Upper lobe of right lung (tissue), 1 donor: ENCODE measurements at places on chromosomes 3 and 15. TPM values are rescaled to one million over a fixed set of nuclear protein-coding genes. Genes with fewer than 3 reads are reported as not detected.
A peak's percentile ranks its signal among the peaks of the same experiment; 100 is the strongest.

Gene FAM3D
- 4.0 TPM for total RNA-seq

Gene CHRD
- total RNA-seq, result 5.3 TPM

Gene MEX3B
- total RNA-seq, result 1.9 TPM

Gene WDR93
- total RNA-seq, result not detected

Gene MUC13
- not detected for total RNA-seq

Gene MME
- 79.1 TPM for total RNA-seq

Gene ROPN1
- not detected for total RNA-seq

- no peak overlapping the region for H3K27ac ChIP-seq
- H3K27me3 ChIP-seq, result no peaks in the 10 kb centered on the region
- no peak overlapping the region for H3K4me3 ChIP-seq
- no peaks in the 10 kb centered on the region for H3K4me1 ChIP-seq
- no peaks in the 10 kb centered on the region for H3K36me3 ChIP-seq
Observed at GRCh38 chr3:188316723-188317070, 162.7 kb downstream of the LPP start.

DNA sequence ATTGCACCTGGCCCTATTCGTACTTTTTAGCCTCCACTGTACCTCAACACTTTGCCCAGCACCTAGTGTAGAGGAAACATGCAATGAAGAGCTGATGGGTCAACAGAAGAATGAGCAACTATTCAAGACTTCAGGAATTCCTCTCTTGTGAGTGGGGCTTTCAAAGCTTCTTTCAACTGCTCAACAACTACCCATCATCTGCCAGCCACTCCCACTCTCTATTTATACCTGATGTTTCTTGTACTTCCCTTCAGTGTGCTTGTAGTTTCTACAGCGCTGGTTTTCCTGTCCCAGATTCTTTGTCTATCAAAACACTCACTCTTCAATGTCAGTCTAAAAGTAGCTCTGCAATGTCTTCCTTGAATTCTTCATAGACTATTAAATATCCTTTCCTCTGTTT is 168.3 kb upstream of the LPP start:
- DNase-seq, result no peak
- no peak overlapping the region for H3K27ac ChIP-seq
- no peaks in the 10 kb centered on the region for H3K4me1 ChIP-seq

DNA sequence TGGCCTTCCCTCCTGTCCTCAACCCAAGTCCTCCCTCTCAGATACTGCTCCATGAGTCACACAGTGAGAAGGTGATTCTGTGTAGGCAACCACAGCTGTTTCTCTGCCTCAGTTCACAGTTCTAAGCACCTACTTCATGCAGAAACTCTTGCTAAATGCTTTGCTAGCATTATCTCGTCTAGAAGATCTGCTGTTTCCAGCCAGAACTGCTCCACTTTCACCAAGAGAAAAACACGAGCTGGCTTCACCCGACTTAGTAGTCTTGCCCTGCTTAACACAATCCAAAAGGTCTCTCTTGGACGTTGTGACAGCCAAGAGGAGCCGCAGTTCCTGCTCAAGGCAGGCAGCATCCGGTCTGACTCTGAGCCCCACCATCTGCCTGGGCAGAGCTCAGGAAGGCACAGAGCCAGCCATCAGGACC is 272.1 kb downstream of the UACA start:
- no peaks in the 10 kb centered on the region for H3K27me3 ChIP-seq
- H3K4me1 ChIP-seq, result peaks cover 32% of the 10 kb centered on the region
- no peak for DNase-seq
- H3K36me3 ChIP-seq, result no peaks in the 10 kb centered on the region
- no peak overlapping the region for H3K27ac ChIP-seq

DNA sequence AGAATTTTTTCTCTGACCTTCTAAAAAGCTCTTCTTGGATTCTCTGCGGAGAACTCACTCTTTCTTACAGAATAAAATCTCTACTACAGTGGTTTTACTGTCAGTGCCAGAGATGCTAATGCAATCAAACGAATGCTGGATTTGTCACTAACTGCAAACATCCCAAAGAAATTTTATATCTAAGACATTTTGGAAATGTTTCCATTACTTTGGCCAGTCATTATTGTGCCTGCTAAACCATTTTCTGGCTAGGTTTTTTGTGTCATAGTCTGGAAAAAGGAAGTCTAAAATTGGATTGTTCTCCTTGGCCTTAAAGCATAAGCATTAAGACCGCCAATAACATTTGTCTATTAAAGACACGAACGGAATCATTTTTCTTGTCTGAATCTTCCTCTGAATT is 54.0 kb downstream of the PLOD2 start:
- H3K4me1 ChIP-seq, result no peaks in the 10 kb centered on the region
- H3K27ac ChIP-seq, result no peak overlapping the region
- DNase-seq, result no peak
- no peak overlapping the region for H3K4me3 ChIP-seq
- H3K27me3 ChIP-seq, result no peaks in the 10 kb centered on the region
- no peaks in the 10 kb centered on the region for H3K36me3 ChIP-seq

DNA sequence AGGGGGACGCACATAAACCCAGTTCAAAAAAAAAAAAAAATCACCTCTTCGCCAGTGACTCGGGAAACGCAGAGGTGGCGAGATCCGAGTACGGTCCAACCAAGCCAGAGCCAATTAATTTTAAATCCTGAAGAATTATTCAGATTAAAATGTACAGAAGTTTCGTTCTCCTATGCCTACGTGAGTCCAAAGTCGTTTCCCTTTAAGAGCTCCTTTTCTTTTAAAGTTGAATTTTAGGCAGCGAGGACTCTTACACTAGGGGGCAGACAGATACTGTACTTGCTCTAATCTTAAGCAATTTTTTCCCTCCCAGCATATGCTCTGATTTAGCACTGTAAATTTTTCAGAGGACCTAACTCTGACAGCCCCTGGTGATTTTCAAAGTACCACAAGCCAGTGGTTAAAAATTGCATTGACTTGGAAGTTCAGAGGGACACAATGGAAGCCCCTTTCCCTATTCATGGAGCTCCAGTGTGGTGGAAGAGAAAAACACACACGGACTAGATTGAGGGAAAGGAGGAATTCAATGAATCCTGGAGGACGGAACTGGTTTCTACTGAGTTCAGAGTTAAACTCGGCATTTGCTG is 3.3 kb upstream of the NR2F2 start:
- H3K36me3 ChIP-seq, result no peaks in the 10 kb centered on the region
- no peak for DNase-seq
- H3K4me3 ChIP-seq, result peak overlapping the region; percentile 65
- H3K27me3 ChIP-seq, result peaks cover 30% of the 10 kb centered on the region
- peak overlapping the region; percentile 81 for H3K27ac ChIP-seq

DNA sequence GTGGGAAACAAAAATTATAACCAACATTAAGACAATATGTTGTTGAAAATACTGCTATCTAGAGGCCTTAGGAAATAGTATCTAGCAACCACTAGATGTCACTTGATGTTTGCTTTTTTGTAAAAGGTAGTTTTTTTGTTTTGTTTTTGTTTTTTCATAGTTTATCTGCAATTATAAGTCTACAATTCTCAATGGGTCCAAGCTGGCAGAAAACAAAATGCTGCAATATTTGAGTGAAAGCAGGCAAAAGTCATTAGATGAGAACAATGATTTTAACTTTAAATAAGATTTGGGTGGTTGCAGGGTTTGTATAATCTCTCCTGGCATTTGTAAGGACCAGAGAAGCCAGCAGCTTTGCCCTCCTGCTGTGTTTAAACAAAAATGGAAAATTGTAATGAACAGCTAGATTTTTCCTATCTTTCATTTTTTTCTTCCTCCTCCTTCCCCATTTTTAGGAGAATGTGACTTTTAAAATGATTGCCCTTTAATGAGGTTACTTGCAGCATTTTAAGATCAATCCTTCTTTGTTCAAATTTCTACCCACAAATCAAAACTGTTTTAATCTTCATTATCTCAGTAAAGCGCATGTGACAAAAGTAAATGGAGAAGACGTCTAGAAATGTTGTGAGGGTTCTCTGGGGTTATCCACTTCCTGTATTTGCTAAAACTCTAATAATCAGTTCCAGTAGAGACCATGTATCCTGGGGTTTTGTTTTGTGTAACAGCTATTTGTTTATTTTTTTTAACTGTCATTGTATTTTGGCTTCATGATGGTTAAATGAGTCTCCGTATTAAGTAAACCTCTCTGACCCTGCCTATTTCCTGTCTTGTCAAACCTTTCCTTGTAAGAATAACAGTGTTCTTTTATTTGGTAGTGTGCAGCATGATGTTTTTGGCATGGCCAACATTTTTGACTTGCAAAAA is 27.3 kb downstream of the DUT start:
- DNase-seq, result no peak
- no peaks in the 10 kb centered on the region for H3K36me3 ChIP-seq

- no peaks in the 10 kb centered on the region for H3K27me3 ChIP-seq
- H3K27ac ChIP-seq, result no peak overlapping the region
- H3K36me3 ChIP-seq, result no peaks in the 10 kb centered on the region
- H3K4me3 ChIP-seq, result no peak overlapping the region
Observed at GRCh38 chr3:133527081-133527715, 46.3 kb upstream of the CDV3 start.

GRCh38 chr3:46188708-46189107 is 19.4 kb downstream of the CCR1 start:
- no peaks in the 10 kb centered on the region for H3K27me3 ChIP-seq
- no peak overlapping the region for H3K27ac ChIP-seq
- no peak for DNase-seq
